ENCODE measurements at places on chromosomes 12 and 14.
A peak's percentile ranks its signal among the peaks of the same experiment; 100 is the strongest.

GRCh38 chr14:68703093-68703492, 89.8 kb downstream of the ZFP36L1 start:
- DNase-seq, result no peak

DNA sequence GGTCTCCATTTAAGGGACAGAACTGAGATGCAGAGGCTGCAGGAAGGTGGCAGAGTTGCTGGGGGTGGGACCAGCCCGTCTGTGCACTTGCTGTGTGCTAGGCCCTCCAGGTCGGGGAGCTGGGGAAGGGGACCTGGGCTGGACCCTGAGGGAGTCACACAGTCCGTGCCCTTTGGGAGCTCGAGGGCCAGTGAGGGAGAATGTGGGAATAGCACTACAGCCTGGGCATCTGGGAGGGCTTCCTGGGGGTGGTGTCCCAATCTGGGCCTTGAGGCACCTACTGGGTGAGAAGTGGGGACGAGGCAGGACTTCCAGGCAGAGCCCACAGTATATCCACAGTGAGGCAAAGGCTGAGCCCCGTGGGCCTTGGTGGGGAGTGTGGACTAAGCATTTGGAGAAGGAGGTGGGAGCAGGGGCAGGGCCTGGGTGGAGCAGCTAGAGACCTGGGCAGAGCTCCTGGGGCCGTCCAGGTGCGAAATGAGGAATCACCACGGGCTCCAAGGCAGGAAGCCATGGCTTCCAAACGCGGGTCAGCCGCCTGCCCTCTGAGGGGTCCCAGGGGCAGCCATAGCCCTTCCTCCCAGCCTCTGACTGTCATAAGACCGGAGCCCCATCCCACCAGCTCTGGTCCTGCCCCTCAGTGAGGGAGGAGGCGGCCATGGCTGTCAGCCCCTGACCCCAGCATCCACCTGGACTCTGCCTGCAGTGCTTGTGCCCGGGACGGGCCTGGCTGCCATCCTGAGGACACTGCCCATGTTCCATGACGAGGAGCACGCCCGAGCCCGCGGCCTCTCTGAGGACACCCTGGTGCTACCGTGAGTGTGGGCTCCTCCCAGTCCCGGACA, 6.6 kb downstream of the ASPG start:
- no peak for DNase-seq

DNA sequence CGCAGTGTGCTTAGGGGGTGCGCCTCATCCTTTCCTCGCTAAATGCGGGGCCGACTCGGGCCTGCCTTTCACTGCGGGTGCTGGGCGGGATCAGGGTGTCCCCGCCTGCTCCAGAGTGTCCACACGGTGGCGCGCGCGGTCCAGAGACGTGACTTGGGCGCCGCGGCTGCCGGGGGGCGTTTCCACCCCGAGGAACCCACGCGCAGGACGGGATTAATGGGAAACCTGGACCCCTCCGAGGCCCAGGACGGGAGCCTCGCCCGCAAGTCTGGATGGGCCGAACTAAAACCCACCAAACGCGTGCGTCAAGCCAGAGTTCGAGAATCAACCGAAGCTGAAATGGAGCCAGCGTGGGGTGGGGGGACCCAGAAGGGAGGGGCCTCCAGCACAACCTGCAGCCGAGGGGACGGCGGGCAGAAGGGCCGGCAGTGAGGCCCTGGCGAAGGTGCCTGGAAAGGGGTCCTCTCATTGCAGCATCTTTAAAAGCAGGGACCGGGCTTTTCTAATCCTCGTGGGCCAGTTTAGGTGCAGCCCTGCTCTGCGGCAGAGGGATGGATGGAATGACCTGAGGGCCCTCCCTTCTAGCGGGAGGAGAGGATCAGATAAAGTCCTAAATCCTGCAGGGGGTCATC, 93.3 kb downstream of the NINJ2 start:
- DNase-seq, result peak; percentile 74

GRCh38 chr14:36585100-36585499, 2.7 kb upstream of the NKX2-8 start:
- DNase-seq, result no peak

DNA sequence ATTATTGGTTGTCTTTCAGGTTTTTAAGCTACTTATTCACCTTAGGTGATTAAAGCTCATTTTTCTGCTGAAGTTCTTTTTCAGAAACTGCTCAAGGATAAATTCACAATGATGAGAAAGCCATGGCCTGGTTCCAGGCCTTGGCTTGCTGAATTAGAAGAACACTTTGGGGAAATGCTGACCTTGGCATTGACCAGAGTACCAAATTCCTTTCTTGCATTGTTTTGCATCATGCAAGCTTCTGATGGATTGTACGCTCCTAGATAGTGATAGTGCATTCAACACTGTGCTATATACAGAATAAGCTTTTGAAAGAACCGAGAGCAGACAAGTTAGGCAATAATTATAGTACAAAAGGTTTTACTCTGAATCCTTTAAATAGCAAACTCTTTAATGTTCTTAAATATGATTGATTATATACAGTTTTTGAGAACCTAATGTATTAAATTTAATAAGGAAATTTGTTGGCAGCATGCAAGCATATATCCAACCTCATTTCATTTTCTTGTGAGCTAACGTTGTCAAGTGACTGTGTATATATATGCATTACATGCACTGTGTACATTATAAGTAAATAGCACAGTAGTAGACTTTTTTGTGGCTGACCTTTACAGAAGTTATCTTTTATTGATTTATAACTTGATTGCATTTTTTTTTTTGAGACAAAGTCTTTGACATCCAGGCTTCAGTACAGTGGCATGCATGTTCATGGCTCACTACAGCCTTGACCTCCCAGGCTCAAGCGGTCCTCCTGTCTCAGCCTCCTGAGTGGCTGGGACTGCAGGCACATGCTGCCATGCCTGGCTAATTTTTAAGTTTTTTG, 99.2 kb downstream of the DIP2B start:
- DNase-seq, result no peak

DNA sequence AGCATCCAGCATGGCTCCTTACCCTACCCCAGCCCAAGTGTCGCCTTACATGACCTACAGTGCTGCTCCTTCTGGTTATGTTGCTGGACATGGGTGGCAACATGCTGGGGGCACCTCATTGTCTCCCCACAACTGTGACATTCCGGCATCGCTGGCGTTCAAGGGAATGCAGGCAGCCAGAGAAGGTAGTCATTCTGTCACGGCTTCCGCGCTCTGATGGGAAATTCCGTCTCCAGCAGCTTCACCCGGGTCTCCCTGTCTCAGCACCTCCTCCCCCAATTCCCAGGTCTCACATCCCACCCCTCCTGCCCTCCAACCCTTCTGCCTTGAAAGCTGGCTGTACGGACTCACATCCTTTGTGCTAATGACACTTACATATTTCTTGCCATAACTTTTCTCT, 14.6 kb downstream of the PAX9 start:
- no peak for DNase-seq

DNA sequence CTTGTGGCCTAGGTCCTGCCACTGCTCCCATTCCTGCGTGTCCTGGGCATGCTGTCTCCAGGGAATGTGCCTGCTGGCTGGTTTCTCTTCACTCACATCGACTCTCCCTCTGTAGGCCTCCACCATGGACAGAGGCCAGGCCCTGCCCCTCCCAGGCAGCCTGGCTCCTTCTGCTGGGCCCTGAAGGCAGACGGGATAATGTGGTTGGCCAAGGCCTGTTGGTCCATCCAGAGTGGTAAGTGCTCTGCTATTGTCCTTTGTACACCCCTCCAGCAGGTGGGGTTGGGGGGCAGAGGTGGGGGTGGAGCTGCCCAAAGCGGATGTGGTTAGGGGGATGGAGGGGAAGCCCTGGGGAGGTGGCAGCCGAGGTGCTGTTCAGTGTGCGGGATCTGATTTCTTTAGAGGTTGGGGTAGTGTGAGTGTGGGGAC, 9.5 kb upstream of the NR4A1 start:
- no peak for DNase-seq

DNA sequence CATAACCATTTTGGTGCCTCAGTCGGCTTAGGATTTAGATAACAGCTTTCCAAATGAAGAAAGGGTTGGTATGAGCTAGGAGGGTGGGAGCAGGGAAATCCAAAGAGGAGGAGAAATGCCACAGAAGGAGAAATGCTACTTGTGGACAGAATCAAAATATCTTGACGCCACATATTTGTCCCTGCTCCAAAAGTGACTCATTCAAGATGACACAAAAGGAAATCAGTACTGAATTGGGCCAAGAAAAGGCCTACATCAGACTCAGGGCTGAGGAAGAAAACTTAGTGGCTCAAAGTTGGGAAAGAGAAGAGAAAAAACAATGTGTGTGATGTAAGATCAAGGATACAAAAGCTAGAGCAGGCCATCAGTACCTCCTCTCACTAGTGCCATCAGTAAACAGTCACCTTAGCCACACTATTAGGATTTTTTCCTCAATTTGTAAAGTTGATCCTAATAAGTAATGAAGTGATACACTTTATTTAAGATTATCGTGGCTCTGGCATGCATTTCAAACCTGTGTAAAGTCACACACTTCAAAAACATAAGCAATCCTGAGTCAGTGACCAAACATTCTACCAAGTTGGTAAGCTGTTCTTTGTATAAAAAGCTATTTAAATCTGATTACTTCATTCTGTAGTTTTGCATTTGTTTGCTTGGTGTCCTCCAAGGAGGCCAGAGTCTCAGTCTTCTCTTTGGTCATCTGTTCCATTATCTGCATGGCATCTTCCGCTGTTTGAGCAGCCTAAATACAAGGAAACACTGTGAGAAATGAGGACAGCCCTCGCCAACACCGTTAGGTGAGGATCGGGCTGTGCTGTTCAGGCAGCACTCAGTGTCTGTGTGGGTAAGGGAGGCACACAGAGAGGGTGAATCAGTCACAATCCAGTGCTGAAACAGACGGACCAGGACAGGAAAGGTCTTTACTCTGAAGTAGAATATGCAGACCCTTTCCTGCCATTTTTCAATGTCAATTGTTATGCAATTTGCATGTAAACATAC, 52.6 kb upstream of the VPS33A start:
- no peak for DNase-seq

DNA sequence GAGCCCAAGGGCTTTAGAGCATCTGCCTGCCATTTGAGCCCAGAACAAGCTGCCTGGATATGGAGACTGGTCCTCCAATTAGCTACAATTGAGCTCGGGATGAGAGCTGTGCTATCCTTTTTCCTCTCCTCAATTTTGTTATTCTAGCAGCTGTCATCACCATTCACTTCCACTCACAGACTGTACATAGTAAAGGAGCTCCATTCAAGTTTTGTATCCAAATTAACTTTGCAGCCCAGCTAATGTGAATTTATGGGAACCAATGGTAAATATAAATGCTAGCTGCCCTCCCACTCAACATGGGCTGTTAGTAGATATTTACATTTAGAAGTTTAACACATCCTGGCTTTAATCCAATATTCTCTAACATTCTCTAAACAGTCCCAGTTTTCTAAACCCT, 44.6 kb downstream of the BMP4 start:
- DNase-seq, result no peak

DNA sequence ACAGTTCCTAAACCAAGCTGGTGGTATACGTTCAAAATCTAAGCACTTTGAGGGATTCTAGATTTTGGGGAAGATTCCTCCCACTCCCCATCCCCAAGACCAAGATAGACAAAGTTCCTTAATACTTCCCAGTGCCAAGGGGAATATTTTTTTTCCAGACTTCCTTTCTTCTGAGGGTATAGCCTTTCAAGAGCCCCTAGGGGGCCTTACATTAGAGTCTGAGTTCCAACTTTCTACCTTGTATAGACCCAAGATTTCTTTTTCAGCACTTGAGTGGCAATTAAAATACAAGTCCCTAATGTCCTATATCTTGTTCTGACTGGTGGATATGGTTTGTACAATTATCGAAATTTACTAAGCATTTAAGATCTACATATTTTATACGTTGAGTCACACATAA, 28.7 kb upstream of the SOS2 start:
- DNase-seq, result no peak

- peak; percentile 90 for DNase-seq
Observed at GRCh38 chr12:64759035-64759894, at the start of gene GNS. Gene GNS, minus strand, starts transcription at chr12:64759406. Its CDS starts 130 bp downstream, at chr12:64759276.
